ENCODE measurements at places on chromosomes 11 and 22.

GRCh38 chr11:25211635-25212254, 714.9 kb downstream of the LUZP2 start:
- DNase-seq = no peak

GRCh38 chr11:35235936-35236666, 97.1 kb downstream of the CD44 start:
- peak; percentile 33 for DNase-seq

DNA sequence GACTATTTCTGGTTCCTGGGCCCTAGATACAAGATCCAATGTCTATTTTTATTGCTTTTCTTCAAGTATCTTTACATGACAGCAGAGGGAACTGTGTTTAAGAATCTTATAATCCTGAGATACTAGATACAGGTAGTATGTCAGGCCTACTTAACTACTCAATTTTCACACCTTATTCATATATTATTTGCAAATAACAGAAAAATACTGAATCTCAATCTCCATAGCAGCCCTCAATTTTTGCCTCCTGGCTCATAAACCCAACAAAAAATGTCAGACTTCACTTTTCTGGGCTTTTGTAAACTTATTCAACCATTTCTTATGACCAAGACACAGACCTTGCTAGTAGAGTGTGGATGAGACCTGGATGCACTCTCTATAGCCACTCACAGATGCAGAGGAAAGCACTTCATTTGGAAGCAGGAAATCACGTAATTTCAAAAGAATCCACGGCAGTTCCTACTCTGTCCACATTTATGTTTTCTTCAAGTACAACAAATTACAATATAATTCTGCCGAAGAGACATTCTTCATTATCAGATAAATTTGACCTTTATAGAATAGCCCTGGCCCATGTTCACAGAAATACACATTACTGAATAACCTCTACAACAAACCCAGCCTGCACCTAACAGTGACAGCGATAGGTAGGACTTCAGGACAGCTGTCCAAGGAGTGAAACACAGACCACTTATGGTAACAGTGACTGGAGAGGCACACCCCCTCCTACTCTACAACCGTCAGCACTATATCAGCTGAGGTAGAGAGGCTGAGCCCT, 62.0 kb upstream of the YPEL1 start:
- DNase-seq = no peak

DNA sequence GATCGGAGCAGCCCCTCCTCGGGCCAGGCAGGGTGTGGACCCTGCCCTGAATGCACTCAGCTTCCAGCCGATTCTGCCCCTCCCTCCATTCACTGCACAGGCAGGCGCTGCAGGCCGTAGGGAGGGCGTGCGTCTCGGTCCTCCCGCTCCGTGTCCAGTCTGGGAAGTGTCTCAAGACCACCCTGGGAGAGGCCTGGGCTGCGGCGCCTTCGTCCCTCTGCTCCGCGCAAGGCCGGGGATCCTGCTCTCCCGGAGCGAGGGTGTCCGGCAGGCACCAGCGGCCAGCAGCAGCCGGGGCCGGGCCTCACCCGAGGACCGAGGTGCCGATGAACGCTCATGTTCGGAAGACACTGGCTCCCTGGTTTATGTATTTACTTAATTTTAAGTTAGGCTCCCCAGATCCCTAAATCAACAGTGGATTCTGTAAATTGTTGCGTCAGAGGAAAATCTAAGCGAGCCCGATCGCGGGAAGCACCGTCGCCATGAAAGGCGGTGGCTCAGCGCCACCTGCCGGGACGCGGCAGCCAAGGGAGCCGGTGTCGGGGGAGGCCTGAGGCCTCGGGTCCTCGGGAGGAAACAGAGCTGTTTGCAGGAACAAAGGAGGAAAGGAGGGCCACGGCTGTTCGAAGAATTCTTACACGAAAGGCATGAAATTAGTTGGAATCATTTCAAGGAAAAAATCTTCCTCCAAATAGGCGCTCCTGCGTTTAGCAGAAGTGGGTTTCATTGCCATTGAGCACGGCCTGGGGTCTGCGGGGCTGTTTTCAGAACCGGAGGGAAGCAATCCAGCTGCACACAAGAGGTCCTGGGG, 195.3 kb downstream of the BRD1 start:
- peak; percentile 44 for DNase-seq

- peak; percentile 51 for DNase-seq
Measured at GRCh38 chr11:33362051-33362910, 105.1 kb downstream of the HIPK3 start.

DNA sequence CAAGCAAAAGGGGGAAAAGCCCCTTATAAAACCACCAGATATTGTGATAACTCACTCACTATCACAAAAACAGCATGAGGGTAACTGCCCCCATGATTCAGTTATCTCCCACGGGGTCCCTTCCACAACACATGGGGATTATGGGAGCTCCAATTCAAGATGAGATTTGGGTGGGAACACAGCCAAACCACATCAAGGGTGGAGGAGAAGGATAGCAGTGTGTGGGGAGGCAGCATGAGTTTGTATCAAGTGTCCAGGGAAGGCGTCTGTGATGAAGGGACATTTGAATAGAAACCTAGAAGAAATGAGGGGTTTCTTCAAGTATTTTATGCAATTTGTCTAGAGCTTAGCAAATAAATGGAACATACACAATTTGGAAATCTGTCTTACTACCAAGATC, 98.2 kb downstream of the SLC1A2 start:
- no peak for DNase-seq

DNA sequence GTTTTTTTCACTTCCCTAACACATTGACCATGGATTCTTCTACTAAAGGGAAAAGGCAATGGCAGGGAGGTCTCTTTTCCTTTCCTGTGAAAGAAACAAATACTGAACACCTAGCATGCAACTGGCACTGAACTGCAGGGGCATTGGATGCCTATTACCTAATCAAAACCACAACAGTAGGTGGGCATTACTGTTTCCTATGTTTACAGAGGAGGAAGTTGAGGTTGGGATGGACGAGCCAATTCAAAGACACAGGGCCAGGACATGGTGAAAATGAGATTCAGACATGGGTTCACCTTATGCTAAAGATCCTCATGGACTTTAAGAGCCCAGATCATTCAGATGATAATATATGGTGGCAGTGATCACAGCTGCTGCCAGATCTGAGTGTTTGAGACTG, 407.0 kb downstream of the MIAT start:
- no peak for DNase-seq

DNA sequence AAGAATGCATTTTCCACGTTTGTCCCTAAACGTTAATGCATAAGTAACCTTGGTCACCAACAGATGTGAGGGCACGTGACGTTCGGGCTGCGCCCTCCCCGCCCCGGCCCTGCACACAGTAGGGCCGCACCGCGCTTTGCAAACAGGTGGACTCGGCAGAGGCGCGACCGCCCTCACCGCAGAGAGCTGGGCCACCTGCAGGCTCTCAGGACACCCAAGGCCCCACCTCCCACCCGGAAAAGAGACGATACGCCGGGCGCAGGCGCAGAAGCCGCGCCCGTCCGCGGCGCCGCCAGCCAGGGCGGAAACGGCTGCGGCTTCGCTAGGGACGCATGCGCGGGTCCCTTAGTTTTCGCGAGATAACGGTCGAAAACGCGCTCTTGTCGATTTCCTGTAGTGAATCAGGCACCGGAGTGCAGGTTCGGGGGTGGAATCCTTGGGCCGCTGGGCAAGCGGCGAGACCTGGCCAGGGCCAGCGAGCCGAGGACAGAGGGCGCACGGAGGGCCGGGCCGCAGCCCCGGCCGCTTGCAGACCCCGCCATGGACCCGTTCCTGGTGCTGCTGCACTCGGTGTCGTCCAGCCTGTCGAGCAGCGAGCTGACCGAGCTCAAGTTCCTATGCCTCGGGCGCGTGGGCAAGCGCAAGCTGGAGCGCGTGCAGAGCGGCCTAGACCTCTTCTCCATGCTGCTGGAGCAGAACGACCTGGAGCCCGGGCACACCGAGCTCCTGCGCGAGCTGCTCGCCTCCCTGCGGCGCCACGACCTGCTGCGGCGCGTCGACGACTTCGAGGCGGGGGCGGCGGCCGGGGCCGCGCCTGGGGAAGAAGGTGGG, at the start of gene FADD:
TSS of gene FADD (plus strand) at position 377 of the 831 bp plus-strand sequence. CDS start at position 541, 164 bp downstream.
- DNase-seq = peak; percentile 84

DNA sequence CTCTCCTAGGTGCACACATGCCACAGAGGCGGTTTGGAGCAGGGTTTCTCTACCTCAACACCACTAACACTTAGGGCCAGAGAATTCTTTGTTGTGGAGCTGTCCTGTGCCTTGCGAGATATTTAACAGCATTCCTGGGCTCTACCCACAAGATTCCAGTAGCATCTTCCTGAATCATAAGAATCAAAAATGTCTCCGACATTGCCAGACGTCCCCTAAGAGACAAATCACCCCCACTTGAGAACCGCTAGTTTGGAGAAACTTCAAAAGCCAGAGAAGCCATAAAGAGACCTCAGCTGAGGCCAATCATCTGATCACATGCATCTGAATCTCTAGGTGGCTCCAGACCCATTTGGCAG, 16.1 kb downstream of the MFNG start:
- no peak for DNase-seq

DNA sequence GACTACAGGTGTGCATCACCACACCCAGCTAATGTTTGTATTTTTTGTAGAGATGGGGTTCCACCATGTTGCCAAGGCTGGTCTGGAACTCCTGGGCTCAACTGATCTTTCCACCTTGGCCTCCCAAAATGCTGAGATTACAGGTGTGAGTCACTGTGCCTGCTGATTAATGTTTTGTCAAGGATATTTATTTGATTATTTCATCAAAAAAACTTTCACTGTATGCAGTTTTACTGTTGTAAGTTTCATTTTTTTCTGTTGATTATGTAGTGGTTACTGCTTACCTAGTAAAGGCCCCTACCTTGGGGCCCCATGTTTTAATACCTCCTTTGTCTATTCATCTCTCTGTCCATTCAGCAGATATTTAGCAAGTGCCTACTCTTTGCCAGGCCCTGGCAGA, 16.7 kb upstream of the FAM168A start:
- DNase-seq = no peak

DNA sequence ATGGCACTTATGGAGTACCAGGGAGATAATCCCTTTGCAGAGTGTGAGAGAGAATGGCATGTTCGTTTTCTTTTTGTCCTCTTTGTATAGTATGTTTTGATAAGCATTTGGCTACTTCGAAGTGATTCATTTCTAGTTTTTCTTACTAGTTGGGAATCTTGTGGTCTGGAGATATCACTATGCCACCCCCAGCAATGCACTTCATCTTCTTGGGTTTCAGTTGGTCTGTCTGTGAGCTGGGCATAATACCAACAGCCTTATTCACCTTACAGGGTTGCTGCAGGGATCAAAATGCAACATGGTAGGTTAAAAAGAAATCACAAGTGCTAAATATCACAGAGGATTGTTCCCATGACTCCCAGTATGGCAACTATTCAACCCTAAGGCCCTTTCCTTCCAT, 387.8 kb upstream of the CADM1 start:
- peak; percentile 61 for DNase-seq

All from kidney glomerular epithelial cell (primary cell).